ENCODE measurements at places on chromosomes 1 and 21.

DNA sequence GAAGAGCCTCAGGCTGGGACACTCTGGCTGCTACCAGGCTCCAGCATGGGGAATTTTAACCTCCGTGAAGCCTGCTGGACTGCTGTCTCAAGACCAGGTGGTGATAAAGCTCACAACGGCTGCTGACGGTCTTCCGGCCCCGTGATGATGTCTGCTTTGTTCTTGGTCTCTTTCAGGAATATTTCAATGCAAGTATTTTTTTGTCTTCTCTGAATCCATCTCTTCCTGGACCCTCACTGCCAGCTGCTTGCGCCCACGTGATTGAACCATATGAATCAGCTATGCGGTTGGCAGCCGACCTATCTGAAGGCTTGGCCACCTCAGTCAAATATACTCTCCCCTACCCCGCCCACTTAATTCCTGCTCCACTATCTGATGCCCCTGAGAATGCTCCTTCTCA is 14.6 kb upstream of the SLC6A17 start:
- DNase-seq: no peak

GRCh38 chr1:229181419-229181818 is 89.5 kb upstream of the RAB4A start:
- DNase-seq: no peak

DNA sequence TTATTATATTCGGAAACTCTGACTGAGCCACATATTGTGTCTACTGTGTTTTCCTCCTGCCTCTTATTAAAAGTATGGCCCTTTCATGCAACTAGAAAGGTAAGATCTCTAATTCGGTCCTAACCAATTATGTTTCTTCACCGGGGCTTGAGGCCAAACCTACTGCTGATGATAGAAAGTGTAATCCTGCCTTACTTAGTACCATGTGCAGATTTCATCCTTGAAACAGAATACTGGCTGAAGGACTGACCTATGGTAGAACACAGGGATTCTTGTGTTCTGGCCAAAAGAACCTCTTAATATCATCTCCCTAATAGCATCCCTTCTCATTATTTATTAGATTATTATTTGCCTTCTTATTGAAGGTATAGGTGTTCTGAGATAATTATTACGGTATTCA is 72.6 kb downstream of the TOR3A start:
- DNase-seq: no peak

DNA sequence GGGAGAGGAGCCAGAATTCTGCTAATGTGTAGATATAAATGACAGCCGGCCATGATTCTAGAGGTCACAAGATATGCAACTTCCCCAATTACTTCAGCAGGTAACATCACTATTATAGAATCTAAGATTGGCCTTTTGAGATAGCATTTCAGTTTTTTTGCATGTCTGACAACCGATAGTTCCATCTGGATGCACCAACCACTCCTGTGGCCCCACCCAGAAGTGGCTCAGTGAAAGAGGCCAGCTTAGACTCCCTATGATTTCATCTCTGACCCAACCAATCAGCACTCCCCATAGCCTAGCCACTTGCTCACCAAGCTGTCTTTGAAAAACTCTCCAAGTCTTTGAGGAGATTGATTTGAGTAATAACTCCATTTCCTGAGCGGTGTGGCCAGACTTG is 30.3 kb upstream of the NUF2 start:
- DNase-seq: no peak

GRCh38 chr1:210455840-210456603 is 127.3 kb downstream of the HHAT start:
- no peak for DNase-seq

- DNase-seq: no peak
Observed at GRCh38 chr1:59438058-59438560, 141.2 kb downstream of the FGGY start.
